ENCODE measurements at places on chromosomes 16 and 17.

DNA sequence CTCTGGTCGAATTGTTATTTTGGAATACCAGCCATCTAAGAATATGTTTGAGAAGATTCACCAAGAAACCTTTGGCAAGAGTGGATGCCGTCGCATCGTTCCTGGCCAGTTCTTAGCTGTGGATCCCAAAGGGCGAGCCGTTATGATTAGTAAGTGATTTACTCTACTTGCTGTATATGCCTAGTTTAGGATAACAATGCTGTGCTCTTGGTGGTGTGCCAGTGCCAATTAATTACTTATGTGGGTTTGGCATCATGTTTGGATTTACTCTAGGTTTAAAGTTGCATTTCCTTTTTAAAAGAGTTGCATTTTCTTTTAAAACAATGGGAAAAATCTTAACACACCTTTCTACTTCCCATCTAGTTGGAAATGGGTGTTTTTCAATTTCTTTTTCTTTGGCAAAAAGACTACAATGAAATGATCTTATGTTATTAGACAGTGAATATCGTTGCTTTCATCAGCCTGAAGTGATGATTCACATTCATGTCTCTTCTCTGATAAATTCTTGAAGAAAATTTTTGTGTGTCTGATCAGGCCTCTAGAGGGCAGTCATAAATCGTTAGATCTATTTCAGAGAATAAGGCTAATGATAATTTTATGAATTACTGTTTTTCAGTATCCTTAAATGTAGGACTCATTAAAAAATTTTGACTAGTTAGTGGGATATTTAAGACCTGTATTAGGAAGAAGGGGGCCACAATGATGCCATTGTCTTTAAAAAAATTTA, 5.6 kb downstream of the SF3B3 start:
- peak; percentile 42 for DNase-seq

DNA sequence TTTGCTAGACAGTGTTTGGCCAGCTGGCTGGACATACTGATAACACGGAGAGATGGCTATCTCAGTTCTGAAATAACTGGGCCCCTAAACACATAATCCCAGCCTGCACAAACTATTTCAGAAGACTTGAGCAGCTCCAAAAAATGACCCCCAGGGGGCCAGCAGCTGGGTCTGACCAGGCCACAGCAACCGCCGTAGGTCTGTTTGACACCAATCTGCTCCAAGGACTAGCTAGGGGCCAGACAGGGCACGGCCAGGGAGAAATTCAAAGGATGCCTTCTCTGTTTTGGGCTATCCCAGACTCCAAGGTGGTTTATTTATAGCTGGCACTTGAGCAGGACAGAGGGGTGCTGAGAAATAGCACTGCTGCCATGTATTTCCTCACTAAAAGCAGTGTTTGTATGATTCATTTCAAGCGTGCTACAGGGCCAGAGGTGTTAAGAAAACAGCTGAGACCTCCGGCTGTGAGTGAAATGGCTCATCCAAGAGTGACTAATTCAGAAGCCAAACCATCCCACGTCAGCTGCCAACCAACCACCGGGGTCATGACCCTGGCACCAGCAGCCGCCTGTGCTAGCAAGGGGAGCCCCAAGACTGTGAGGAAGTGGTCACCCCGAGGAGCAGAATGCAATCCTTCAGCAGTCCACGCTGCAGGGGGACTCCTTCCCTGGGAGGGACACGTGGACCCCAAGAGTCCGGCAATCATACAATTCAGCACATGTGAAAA, 5.7 kb downstream of the GGA2 start:
- DNase-seq: peak; percentile 49

DNA sequence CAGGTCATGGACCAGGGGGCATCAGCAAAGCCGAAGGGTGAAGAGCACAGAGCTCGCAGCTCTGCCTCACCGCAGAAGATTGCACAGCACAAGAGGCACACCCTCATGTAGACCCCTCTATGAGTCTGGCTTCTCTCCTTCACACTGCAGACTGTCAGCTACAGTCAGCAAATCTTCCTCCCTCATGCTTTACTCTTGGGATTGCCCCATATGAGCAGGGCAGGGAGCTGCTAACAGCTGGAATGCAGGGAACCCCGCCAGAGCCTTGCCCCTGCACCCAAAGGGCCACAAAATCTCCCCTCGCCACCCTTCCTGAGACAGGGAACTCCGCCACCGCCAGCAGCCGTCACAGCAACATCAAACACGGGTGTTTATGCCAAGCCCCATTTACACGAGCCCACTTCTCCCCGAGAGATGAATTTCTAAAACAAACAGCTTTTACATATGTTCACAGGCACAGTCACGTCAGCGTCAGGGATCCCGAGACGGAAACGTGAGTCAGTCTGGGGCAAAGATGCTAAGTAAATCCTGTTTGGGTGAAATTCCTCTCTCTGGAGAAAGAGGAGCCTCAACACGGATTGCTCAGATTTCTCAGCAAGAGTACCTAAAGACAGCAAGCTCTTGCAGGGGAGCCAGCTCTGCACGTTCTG, 121.9 kb downstream of the CDYL2 start:
- no peak for DNase-seq

DNA sequence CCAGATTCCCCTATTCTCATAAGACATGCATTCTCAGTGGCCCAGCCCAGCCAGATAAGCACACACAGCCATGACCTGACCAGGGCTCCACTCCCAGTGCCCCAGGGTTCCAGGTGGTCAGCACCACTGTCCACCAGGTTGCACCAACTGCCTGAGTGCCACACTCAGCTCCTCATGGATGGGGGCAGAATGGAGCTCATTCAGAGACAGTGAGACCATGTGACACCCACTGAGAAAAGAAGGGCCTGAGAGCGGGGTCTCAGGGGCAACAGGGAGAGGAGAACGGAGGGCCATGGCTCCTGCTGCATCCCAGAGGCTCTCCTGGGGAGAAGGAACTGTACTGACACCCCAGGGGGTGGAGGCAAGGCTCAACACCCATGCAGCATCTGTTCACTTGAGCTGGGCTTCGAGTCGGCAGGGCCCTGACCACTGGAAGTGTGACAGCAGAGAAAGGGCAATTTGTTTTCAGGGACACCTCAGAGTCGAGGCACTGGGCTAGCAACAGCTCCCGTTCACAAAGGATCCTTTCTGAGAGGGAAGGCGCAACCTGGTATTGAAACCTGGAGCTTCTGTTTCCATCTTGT, 18.7 kb upstream of the SLC38A8 start:
- no peak for DNase-seq

DNA sequence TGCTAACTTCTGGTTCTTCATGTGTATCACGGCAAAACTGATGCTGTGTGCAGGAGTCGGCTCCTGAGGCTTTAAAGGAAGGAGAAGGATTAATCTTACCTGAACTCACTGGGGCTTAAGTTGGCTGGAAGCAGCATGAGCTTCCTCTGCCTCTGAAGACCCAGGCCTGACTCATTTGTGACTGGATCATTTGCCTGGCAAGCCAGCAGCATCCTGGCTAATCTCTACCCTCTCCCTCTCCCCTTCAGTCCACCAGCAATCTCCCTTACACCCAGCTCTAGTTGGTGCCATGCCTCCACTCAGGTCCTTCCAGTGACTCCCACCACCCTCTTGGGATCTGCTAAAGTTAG, 150.3 kb downstream of the IRX3 start:
- DNase-seq: no peak

GRCh38 chr17:66755101-66755943, 79.6 kb upstream of the CACNG5 start:
- peak; percentile 12 for DNase-seq

GRCh38 chr17:16969931-16970906, 1.7 kb downstream of the TNFRSF13B start:
- no peak for DNase-seq

- DNase-seq: peak; percentile 61
Observed at GRCh38 chr16:11396241-11397048, 51.2 kb downstream of the RMI2 start.

- no peak for DNase-seq
Observed at GRCh38 chr17:37239690-37240334, 136.0 kb upstream of the C17orf78 start.

DNA sequence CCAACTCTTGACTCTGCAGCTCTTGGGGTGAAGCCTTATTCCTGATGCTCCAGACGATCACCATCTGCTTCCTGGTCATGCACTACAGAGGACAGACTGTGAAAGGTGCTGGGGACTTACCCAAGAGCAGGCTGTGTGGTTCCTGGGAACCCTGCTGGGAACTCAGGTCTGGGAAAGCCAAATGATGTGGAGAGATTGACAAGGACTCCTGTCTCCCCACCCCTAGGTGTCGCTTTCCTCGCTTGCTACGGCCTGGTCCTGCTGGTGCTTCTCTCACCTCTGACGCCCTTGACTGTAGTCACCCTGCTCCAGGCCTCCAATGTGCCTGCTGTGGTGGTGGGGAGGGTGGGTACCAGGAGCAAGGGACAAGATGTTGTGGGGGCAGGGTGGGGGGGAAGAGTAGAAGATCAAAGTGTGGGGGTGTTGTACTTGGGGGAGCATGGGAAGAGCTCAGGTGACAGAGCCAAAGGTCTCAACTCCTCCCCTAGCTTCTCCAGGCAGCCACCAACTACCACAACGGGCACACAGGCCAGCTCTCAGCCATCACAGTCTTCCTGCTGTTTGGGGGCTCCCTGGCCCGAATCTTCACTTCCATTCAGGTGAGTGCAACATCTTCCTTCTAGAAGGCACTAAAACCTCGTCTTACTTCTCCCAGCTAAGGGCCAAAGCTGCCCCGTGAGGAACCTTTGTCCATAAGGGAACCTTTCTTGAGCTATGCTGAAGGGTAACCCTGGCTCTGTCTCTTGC, 3.0 kb downstream of the SOX15 start:
- no peak for DNase-seq

DNA sequence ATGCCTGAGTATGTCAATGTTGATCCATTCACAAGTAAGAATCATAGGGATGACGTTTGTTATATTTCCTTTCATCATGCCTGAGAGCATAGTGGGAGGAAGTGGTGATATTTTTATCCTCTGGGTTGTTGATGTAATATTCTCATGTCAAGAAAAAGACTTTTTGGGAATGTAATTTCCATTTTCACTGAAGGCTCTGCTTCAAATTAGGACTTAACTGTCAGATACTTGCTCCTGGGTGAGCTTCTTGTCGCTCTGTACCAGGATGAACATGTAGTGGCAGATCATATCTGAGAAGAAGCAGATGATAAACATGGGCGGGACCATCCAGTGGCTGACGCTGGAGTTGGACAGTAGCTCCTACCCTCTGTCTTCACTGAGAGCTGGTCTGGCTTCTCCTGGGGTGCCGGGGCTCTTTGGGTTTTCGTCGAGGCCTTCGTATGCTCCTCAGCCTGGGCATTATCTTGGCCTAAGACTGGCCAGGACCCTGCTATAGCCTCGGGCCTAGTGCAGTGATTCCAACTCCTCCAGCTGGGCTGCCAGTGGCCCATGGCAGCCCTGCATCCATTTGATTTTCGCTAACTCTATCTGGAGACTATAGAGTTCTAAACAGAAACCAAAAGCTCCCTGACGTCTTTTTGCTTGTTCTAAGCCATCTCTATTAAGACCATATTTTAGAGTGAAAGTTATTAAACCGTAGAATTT, 19.7 kb downstream of the CYB5B start:
- DNase-seq: no peak

GRCh38 chr17:16477255-16477654, 14.7 kb downstream of the LRRC75A start:
- DNase-seq: no peak

- DNase-seq: no peak
Observed at GRCh38 chr16:46918905-46919792, 35.0 kb downstream of the GPT2 start.

All from LoVo (cell line).